ENCODE measurements at places on chromosomes 11 and 22.
A peak's percentile ranks its signal among the peaks of the same experiment; 100 is the strongest.

GRCh38 chr22:37219533-37219932 is 7.3 kb upstream of the SSTR3 start:
- DNase-seq = no peak

- DNase-seq = peak; percentile 74
These were observed at the start of gene VEGFB for GRCh38 chr11:64233913-64234586. Gene VEGFB, plus strand, starts transcription at chr11:64234584. Its CDS starts 250 bp downstream, at chr11:64234834.

- no peak for DNase-seq
These were observed 222.9 kb downstream of the ST3GAL4 start for GRCh38 chr11:126578426-126578825.

DNA sequence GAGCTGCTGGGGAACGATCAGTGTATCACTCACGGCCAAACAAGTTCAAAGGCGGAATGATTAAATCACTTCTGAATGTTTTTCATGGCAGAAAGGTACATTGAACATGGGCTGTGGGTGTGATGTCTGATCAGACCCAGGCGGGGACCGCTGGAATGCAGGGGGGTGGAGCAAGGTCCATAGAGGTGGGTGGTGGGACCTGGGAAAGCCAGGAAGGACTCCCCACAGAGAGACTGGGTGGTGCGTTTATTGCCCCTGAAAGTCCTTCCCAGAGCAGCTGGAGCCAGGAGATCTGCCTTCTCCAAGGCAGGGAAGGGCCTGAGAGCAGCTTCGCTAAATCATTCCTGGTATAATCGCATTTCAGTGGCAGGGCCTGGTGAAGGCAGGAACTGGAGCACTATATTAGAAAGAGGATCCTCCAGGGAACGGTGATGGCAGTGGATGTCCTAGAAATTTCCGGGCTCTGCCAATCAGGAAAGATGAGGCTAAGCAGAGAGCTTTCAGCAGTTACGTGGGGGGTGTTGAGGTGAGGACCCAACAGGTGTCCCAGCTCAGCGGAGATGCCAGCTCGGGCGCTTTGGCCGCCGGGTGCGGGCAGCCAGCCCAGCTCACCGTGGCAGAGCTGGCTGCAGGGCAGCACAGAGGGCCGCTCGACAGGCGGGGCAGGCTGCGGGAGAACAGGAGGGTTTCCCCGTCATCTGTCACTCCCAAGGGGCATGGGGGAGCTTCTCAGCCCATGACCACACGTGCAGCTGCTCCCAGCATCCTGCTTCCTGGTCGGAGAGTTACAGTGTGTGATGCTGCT is 271.7 kb downstream of the CTTN start:
- no peak for DNase-seq

GRCh38 chr11:85795712-85796487 is 15.0 kb downstream of the SYTL2 start:
- no peak for DNase-seq

- DNase-seq = no peak
These were observed 1166.5 kb downstream of the LRRC4C start for GRCh38 chr11:40292721-40293508.

GRCh38 chr11:91792779-91793262 is 431.8 kb upstream of the FAT3 start:
- no peak for DNase-seq

DNA sequence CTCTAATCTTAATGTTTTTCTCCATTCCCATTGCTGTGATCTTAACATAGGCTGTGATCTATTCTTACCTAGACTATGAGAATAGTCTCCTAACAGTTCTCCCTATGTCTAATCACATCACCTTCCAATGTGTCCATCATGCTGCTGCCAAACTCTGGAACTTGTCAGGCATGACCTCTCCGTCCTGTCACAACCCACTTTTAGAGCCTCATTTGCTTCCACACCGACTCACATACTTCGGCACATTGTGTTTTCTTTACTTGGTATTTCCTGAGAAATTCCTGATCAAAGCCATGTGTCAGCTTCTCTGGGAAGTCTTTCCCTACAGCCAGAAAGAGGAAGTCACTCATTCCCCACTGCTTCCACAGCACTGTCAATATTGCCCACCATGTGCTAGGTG is 40.5 kb upstream of the BIRC3 start:
- DNase-seq = no peak

DNA sequence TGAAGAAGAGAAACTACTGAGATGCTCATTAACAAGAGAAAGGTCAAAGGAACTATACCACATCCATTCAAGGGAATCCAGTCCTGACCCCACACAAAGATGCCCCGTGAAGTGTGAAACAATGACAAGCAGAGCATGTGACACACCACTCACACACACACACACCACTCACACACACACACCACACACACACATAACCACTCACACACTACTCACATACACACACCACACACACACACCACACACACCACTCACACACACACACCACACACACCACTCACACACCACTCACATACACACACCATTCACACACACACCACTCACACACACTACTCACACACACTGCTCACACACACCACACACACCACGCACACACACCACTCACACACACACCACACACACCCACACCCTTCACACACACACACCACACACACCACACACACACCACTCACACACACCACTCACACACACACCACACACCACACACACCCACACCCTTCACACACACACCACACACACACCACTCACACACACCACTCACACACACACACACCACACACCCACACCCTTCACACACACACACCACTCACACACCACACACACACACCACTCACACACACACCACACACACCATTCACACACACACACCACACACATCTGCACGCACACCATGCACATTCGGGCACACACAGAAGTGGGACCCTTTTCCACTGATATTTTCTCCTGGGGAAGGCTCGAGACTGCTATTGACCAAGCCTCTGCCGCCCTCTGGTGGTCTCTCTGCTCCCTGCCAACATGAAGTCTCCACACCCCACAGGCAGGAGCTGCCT is 32.0 kb upstream of the COMT start:
- peak; percentile 89 for DNase-seq

DNA sequence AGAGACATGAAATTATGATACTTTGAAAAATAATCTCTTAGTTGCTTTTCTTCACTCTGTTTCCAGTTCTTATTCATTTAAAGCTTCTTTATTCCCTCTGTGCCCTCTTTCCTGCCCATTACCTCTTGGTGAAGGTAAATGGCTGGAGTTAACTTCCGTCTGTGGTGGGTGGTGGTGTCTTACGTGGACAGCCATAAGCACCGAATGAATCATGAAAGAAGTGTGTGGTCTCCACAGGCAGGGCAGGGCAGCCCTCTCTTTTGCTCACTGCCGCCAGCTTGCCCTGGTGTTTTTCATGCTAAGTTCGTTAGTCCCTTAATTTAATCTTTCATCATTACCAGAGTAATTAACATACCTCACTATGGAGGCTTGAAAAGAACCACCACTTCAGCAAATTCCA is 98.7 kb upstream of the SORL1-AS1 start:
- DNase-seq = no peak

GRCh38 chr22:23823331-23823791 is 15.4 kb downstream of the DERL3 start:
- DNase-seq = no peak

DNA sequence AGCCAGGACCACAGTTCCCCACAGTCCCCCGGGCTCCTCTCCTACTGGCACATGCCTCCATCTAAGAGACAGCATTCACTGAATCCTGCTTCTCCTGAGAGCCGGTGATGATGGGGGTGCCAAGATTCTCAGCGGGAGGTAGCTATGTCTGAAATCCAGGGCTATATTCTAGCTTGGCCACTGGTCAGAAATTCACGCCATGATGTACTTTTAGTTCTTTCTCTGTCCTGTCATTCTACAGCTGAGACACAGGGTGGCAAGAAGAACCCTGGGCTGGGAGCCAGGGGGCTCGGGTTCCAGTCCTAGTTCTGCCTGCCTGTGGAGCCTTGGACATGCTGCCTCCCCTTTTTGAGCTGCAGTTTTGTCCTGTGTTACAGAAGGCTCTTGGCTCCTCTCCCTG is 59.2 kb upstream of the PHOX2A start:
- no peak for DNase-seq

DNA sequence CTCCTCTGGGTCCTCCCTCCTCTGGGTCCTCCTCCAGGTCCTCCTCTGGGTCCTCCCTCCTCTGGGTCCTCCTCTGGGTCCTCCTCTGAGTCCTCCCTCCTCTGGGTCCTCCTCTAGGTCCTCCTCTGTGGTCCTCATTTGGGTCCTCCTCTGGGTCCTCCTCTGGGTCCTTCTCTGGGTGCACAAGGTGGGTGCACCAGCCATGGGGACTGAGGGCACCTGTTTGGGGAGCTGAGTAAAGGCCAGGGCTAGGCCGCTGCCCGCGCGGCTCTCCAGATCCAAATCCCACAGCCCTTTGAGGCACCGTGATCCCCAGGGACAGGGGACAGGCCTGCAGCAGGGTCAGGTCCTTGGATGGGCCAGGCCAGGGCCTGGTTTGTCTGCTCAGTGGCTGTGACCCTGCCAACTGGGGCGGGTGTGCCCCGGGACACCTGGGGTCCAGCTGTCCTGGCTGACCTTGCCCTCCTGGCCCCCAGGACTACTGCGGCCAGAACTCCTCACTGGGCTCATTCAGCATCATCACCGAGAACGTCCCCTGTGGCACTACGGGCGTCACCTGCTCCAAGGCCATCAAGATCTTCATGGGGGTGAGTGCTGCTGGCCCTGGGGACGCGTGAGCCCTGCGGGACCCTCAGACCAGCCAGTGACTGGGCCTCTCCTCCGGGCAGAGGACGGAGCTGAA is 12.7 kb downstream of the MUC2 start:
- no peak for DNase-seq

DNA sequence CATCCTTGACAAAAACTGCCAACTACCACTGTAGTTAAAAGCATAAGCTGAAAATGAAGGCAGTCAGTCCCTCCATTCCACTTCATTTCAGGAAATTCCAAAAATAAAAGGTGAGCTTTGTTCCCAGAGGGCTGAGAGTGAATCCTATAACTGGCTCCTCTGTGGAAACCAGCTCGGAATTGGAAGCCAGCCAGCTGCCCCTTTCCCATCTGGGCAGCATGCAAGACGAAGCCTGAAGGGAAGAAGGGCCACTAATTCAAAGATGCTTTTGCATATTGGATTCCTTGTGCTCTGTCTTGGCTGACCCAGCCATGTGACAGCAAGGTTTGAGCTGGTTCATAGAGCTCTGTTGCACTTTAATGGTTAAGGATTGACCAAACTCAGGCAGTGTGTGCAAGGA is 83.4 kb downstream of the ALX4 start:
- no peak for DNase-seq

Data from DND-41 (cell line).